ENCODE measurements at places on chromosomes 2 and 18.

DNA sequence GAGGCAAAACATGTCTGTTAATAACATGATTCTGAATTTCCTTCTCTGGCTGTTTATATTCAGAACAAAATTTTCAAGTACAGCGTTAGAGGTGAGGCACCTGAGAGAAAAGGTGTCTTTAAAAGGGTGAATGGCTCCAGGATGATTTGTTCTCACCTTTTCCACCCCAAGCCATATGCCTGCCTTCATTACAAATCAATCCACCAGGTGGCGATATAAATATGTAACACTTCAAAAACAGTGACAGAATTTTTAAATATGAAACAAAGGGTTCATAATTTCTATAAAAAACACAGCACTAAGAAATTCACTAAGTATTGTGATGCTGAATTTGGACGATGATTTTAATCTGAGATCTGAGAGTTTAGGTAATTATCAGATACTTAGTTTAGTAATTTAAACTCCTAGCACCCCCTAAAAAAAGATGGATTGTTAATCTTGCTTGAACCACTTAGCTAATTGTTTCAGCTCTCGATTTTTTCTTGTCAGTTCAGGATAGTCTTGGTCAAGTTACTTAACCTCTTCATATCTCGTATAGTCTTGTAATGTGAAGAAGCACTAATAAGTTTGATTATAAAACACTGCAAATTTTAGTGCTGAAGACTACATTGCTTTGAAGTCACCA lies 528.8 kb downstream of the CPS1 start:
- peak; percentile 55 for DNase-seq

DNA sequence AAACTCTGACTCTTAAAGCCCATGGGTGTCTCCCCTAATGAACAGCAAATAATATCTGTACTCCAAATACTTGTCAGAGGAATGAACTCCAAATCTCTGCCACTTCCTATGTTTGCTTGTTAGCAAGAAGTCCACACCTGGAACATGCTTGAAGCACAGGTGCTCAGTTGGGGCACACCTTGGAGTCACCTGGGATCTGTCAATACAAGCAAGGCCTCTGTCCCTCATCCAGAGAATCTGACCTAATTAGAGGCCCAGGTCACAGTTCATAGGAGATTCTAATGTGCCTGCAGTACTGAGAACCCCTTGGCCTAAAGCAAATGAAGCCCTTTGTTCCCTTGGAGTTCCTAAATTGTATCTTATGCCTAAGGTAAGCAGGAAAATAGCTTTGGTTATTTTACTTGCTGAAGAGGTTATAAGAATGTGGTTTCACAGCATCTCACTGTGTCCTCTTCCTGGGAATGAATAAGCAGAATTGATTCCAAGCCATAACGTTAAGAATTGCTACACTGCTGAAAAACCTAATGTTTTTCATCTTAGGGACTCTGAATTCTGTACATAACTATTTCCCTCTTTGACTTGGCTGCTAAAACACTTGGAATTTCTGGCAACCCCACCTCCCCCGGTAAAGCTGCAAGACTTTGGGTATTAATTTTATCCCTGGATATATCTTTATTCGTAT lies 113.4 kb downstream of the PIEZO2 start:
- no peak for DNase-seq

DNA sequence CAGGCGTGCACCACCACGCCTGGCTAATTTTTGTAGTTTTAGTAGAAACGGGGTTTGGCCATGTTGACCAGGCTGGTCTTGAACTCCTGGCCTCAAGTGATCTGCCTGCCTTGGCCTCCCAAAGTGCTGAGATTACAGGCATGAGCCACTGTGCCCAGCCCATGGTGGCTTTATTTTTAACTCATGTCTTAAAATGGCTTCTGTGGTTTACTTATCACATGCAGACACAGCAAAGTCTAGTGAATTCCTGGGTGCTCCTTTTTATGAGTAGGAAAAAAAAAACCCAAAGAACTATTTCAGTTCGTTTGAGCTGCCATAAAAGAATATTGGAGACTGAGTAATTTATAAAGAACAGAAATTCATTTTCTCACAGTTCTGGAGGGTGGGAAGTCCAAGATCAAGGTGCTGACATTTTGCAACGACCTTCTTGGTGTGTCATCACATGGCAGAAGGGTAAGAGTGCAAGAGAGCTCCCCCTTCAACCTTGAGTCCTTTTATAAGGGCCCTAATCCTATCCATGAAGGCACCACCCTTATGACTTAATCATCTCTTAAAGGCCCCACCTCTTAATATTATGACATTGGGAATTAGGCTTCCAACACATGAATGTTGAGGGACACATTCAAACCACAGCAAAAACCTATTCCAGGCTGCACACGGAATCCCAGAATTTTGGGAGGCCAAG lies 12.6 kb upstream of the REL start:
- no peak for DNase-seq

- no peak for DNase-seq
Measured at GRCh38 chr18:54877076-54877475, 48.8 kb downstream of the RAB27B start.

GRCh38 chr2:26692279-26692896 lies at the start of gene KCNK3:
Gene KCNK3, plus strand, starts transcription at chr2:26692722. Its CDS starts 154 bp downstream, at chr2:26692876.
- peak; percentile 14 for DNase-seq

DNA sequence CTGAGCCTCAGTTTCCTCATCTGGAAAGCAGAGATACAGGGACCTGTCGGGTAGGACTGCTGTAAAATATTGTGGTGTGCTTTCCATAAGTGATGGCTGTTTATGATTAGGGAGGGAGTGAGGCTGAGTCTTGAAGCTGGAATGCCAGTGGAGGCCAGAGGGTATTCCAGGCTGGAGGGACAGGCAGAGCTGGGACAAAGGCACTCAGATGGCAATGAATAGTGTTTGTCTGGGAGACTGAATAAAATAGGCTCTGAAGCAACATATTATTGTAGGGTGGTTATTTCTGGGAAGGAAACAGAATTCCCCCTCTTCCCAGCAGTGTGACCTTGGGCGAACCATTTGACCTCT lies 120.7 kb downstream of the INHBB start:
- no peak for DNase-seq

- no peak for DNase-seq
Measured at GRCh38 chr2:217974389-217975005, 28.3 kb downstream of the TNS1 start.

DNA sequence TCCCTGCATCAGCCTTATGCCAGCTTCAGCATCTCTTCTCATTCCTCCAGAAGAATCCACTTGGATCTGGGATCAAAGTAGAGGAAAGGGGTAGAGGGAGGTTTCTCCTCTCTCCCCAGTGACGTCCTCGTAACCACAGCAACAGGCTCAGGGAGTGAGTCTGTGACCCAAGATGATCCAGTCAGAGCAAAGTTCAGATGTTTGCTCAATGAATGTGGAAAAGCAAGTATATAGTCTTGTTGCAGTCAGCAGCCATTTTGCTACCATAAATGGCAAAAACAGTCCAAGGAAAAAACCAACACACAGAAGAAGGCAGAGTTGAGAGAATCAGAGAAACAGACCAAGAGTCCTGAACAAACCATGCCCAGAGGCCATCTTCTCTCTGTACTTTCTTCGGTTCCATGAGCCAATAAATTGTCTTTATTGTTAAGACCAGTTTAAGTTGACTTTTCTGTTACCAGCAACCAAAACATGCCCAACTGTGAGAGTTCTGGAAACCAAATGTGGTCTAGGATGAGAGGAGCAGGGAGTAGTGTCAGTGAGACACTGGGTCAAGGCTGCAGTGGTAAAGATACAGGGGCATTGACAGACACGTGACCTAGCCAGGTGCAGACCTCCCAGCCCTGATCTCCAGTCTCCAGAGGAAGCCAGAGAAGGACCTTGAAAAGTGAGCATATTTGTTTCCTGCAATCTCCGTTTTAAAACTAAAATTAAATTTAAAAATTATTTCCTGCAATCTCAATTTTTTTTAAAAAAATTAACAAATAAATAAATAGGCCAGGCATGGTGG lies 3.2 kb upstream of the CXCR1 start:
- no peak for DNase-seq

- peak; percentile 71 for DNase-seq
Measured at GRCh38 chr2:127067620-127068350, 39.2 kb downstream of the BIN1 start.

DNA sequence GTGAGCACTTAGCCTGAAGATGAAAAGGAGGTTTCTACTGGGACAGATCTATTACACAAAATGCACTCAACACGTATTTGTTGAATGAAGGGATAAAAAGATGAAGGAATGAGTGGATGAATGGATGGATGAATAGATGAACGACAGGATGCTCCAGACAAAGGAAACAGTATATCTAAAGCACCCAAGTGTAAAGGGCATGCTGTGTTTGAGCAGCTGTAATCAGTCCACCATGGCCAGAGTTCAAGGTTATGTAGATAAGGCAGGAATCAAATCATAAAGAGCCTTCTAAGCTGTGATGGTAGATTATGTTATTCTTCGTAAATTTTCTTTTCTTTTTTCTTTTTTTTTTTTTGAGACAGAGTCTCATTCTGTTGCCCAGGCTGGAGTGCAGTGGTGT lies 213.8 kb upstream of the FBXO11 start:
- no peak for DNase-seq

DNA sequence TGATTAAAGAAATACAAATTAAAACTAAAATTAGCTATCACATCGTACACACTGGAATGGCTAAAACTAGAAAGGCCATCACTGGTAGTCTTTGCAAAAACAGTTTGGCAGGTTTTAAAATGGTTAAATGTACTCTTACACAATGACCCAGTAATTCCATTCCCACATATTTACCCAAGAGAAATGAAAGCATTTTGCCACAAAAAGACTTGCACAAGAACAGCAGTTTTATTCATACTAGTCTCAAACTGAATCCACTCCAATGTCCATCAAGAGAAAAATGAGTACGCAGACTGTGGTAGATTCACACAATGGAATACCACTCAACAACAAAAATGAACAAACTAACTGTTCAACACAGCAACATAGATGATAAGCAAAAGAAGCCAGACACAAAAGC lies 29.1 kb downstream of the SP140L start:
- peak; percentile 5 for DNase-seq

DNA sequence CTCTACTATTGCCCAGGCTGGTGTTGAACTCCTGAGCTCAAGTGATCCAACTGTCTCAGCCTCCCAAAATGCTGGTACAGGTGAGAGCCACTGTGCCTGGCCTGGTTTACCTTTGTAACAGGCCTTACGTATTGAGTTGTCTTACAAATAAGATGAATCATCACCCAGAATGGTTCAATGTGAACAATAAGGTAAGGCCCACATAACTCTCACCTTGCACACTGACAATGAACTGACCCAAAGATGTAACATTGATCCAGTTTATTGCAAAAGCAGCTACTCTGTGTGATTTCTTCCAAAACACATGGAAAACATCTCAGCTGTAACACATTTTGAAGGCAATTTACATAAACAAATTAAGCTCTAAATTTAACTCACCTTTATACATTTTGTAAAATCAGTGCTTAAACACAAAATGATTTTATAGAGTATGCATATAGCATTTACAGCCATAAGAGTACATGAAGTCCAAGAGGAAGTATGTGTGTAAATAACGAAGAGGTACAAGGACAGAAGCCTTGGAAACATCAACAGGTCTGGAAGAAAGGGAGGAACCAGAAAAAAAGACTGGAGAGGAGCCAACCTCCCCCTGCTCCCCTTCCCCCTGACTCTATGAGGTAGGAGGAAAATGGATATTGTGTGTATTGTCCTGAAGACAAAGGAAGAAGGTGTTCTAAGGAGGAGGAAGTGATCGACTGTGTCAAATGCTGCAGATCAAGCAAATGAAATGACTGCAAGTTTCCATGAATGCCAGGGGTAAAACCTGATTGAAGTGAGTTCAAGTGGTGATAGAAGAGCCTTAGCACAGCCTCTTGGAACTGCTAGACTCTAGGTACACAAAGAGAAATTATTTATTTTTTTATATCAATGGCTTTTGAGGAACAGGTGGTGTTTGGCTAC lies 5.6 kb upstream of the WDFY1 start:
- DNase-seq = no peak

- DNase-seq = no peak
Measured at GRCh38 chr2:217804338-217804737, 198.5 kb downstream of the TNS1 start.

DNA sequence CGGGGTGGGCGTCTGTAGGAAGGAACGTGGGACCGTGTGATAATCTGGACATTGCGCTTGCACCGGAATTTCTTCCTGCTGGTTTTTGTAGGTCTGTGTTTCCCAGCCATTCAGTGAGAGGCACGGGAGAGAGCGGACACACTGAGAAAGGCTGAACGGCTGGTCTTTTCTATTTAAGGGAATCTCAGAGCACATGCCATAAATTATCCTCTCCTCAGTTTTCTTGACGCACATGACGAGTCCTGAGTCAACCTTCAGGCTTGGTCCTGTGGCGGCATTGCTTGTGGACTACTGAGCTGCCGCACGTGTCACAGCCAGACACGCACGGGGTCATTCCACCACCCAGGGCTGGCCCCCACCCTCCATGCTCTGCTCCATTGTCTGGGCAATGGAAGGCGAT lies 519.3 kb upstream of the ID2 start:
- DNase-seq = no peak

DNA sequence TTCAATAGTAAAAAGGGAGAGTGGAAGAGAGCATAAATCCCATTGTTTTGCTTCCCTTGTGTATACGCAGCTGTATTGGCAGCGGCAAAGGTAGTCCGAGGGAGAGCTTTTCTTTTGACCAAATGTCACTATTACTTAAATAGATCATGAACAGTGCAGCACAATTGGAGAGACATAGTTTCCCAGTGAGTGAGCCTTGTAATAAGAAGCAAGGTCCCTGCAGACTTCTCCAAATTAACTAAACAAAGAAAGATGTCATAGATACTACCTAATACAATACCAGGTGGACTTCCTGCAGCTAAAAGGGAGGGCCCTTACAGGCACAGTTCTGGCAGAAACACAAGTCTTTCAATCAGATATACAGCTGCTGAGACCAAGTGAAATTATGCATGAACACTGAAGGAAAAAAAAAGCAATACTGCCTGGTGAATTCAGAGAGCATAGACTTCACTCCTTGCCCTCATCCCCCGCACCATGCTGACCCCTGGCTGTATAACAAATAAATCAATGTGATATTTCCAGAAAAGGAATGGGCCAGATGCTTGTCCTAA lies 404.7 kb upstream of the CDH2 start:
- DNase-seq = no peak

GRCh38 chr2:228838819-228839218 lies 432.3 kb downstream of the PID1 start:
- DNase-seq = no peak

DNA sequence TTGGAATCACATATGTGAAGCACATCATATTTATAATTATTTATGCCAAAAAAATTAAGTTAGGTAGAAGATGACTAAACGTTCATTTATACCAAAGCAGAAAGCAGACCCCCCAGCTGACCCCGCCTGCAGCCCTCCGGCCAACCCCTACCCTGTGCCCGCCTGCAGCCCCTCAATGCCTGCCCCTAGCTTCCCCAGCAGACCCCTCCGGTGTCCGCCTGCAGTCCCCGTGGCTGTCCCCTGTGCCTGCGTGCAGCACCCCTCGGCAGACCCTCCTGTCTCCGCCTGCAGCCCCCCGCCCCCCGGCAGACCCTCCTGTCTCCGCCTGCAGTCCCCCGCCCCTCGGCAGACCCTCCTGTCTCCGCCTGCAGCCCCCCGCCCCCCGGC lies 136.2 kb downstream of the NFATC1 start:
- DNase-seq = no peak

- no peak for DNase-seq
Measured at GRCh38 chr2:120398051-120398995, 52.4 kb downstream of the INHBB start.

- no peak for DNase-seq
Measured at GRCh38 chr2:218998414-218999002, 5.3 kb upstream of the CRYBA2 start.

Measured in SK-MEL-5 (cell line).